Activated CD4-positive, CD25-positive, alpha-beta regulatory T cell treated with anti-CD3 and anti-CD28 coated beads, Interleukin-2, amount 50 U/mL, for 72 hours (primary cell): ENCODE measurements at places on chromosomes 7 and 10.

DNA sequence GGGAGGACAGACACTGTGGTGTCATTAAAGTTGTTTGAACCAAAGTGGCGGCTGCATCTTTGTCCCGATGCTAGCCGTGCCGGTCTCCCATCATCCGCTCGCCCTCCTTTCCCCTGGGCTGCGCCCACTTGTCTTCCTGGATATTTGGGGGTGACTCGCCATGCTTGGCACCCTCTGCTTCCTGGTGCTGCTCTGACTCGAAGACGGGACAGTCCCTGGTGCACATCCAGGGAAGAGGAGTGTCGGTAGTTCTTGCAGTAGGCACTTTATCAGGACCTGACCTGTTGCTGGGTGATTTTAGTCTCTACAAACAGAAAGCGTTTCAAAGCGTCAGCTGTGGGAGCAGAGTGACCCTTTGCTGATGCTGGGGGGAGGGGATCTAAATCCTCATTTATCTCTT is 68.3 kb upstream of the DNAJB6 start:
- no peak for DNase-seq

- no peak for DNase-seq
These were observed 13.9 kb upstream of the DNAJC1 start for GRCh38 chr10:22017283-22018020.

DNA sequence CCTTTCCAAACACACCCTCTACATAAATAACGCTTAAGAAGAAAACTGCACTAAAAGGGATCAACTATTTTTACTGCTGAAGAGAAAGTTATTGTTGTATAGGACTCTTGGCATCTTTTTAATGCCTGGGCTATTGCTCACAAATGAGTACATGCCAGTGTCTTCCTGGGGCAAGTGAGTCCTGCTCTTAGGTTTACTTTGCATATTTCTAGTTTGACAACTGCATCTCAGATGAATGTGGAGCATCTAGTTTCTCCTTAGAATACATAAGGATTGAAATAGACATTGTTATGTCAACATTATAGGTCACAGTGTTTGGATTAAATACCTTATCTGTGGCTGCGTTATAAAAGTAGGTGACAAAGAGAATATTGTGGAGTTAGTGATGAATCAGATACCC is 44.5 kb downstream of the PSMC2 start:
- DNase-seq: no peak

GRCh38 chr7:158432369-158433341 is 155.0 kb downstream of the PTPRN2 start:
- no peak for DNase-seq

DNA sequence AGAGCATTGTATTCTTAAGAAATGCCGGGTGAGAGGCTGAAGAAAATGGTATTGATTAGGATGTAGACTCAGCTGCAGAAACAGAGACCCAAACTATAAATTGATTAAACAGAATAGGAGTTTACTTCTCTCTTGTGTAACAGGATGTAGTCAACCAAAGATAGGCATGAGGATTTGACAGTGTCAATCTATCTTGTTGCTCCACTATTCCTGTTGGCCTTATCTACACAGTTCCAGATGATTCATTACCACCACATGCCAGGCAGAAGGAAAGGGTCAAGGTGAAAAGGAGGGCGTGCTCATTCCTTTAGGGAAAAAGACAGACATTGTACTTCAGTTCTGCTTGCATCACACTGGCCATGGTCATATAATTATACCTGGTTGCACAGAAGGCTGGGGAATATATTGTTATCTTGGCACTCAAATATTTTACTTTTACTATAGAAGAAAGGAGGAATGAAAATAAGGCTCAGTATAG is 11.9 kb upstream of the DMTF1 start:
- DNase-seq: no peak

DNA sequence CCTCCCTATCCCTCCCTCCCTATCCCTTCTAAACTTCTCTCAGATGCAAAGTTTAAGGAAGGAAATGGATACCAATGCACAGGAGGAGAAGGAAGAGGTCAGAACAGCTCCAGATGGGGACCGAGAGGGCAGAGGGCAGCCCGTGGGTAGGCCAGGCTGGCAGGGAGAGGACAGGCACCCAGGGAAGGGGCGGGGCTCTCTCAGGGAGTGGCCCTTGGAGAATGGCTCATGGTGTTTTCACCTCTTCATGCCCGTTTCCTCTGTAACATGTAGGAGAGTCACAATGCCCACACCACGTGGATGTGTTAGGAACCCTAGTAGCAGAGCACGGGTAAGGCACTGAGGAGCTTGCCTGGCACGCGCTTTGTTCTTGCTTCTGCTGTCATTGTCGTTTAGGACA is 264.5 kb downstream of the CELF2 start:
- DNase-seq: no peak

DNA sequence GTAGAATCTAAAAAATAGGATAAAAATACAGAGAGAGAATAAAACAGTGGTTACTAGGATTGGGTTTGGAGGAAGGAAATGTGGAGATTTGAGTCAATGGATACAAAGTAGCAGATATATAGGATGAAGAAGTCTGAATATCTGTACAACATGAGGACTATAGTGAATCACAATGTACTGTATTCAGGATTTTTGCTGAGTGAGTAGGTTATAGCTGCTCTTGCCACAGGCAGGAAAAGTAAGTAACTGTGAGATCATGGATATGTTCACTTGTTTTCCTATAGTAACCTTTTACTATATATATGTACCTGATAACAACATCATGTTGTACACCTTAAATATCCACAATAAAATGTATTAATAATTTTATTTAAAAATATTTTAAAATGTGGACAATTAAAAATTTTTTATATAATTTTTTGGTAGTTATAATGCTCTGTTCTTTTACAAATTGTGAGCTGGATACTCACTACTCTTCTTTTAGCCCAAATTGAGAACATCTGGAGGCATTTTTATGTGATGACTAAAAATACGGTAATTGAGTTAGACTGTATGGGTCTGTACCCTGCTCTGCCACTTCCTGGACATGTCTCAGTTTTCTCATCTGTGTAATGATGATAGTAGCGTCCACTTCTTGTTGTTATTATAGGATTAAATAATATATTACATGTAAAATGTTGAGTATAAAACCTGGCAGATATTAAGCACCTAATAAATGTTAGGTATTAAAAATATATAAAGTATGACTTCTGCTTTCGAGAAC is 439.1 kb downstream of the AUTS2 start:
- no peak for DNase-seq

DNA sequence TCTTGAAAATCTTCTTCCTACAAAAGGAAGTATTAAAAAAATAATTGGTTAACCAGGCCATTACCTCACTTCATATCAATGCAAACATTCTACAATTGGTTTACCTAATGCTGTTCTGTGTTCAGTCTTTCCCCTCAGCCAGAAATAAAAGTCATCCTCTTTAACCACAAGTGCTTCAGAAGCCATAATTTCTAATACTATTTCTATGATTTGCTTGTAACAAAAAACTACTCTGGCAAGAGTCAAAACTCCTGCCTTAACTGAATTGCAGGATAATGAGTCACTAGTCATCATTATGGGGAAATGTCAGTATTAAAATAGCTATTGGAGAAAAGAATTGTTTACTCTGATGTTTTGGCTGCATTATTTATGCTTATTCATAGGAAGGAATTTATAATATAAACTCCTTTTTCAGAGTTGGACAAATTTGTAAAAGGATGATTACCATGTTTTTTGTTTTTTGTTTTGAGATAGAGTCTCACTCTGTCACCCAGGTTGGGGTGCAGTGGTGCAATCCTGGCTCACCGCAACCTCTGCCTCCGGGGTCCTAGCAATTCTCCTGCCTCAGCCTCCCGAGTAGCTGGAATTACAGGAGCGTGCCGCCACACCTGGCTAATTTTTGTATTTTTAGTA is 55.5 kb upstream of the ODAD2 start:
- no peak for DNase-seq

DNA sequence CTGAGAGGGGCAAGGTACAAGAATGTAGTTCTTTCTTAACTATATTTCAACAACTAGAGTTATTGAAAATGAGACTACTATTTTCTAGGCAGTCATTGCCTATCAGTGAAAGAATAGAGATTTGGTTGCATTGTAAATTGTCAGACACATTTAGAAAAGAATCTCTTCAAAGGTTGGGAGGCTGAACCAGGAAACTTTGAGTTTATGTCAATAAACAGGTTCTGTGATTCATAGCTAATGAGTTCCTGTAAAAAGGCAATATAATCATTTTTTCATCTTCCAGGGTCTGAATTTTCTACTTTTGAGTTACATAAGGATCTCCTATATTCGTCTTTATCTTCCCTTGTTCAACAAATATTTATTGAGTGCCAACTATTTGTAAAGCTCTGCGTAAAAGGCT is 47.1 kb downstream of the MAGI2 start:
- DNase-seq: no peak

GRCh38 chr10:27512548-27512947 is 8.4 kb downstream of the RAB18 start:
- DNase-seq: no peak
